SHP77 (cell line): ENCODE measurements at places on chromosomes 7 and 10.

DNA sequence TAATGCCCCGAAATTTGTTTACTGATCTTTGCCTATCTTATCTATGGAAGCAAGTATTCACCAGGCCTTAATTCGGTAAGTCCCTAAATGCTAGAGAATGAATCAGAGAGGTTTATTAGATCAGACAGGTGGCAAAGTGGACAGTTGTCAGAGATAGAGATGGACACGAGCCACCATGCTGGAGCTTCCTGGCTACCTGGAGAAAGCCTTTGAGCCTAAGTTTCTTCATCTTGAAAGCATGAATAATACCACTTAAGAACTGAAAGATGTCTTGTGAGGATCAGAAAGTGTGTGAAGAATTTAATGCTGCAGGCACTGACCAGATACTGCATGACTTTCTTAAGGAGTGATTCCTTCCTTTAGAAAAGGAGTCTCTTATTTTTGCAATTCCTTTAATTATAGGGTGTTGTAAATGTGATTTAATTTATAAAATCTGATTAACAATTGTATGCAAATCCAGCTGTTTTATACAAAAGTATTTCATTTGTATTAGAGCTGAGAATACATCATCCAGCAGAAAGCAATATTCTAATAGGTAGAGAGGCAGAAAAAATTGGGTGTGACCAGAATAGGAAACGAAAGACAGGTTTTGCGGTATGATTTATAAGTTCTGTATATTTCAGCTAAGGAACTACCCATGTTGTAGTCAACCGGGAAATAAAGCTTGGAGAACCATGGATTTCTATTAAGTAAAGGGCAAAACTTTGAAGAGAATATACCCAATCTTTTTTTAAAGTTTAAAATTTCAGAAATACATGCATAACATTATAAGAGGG, 82.7 kb downstream of the SMURF1 start:
- no peak for DNase-seq

- no peak for DNase-seq
These were observed 1094.0 kb downstream of the KCNMA1 start for GRCh38 chr10:76543655-76544054.

GRCh38 chr10:51960494-51960895, 261.1 kb upstream of the CSTF2T start:
- DNase-seq, result peak; percentile 27

- DNase-seq, result no peak
These were observed 40.9 kb downstream of the CDH23 start for GRCh38 chr10:71437537-71438092.

- no peak for DNase-seq
These were observed 76.9 kb downstream of the CYP51A1 start for GRCh38 chr7:92057375-92057774.

DNA sequence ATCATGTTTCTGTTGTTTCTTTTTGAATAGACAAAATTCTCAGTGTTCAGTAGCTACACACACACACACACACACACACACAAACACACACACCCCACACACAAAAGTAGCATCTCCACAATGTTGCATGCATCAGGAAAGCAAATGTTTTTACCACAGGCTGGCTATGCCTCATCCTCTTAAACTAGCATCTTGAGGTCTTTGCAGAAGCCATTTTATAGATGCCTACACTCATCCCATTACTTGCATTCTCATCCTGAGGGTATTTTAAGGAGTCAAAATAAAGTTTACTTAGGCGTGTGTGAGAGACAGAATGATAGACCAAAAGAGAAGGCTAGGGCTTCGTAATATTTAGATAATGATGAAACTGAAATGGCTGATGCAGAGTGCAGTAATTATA, 7.9 kb upstream of the INHBA start:
- DNase-seq, result no peak

DNA sequence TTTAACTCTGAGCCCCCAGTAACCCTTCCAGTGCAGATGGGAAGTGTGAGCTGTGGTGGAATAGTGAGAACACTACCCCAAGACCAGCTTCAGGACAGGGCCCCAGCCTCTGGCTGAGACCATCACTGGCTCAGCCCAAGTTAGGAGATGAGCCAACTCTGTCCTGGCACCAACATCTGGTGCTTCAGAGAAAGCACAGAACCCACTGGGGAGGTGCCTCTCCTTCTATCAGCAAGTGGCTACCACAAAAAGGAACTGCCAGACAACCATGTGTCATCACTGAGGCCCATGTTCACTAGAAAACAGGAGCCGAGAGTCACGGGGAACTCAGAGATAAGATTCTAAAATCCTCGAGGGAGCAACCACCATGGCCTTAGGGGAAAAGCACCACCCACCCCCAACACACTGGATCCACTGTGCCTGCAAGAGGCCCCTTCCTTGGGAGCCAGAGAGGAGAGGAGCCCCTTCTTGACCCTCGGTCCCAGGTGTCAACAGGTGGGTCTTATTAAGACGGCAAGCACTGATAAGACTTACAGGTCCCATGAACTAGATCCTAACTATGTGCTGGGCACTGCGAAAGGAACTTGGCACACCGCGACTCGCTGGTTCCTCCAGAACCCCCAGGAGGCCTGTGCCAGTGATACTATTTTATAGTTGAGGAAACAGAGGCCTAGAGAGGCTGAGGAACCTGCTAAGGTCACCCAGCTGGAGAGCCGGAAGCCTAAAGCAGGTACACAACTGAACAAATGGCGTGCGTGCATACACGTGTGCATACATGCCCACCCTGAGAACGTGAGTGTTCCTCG, 102.7 kb downstream of the FAM53B start:
- no peak for DNase-seq

- DNase-seq, result no peak
These were observed 116.6 kb upstream of the RSU1 start for GRCh38 chr10:16933783-16934182.

- no peak for DNase-seq
These were observed 54.1 kb downstream of the ZNF467 start for GRCh38 chr7:149719050-149719899.

DNA sequence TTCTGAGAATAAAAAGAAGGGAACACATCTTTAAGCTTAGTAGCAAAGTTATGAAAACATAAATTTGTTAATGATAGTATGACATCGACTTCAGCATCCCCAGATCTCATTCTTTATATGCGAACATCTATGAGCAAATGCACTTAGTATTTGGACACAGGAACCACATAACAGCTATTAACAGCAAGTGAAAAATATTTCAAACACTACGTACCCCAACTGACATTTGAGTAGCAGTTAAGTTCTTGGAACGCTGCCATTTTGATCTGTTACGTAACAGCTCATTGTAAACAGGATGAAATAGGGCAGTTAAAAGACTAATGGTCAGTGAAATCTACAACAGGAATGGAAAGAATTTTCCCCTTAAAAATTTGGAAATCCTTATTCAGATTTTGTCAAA, 428.9 kb downstream of the TNS3 start:
- peak; percentile 51 for DNase-seq

DNA sequence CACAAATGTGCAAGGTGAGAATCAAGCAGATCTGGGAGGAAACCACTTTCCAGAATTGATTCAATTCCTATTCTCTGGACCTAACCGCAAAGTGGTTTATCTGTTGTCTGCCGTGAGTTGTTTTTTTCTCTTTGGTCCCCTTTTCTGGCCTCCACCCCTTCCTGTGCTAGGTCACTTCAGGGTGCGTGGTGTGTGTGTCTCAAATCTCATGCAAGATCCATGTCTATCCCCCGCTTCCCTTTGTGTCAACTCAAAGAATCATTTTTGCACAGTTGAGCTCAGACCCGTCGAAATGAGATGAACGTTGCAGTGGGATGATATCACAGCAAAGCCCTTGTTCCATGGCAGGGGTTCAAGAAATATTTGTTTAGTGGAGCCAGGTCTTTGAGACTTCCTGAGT, 184.5 kb downstream of the GATA3 start:
- DNase-seq, result no peak

DNA sequence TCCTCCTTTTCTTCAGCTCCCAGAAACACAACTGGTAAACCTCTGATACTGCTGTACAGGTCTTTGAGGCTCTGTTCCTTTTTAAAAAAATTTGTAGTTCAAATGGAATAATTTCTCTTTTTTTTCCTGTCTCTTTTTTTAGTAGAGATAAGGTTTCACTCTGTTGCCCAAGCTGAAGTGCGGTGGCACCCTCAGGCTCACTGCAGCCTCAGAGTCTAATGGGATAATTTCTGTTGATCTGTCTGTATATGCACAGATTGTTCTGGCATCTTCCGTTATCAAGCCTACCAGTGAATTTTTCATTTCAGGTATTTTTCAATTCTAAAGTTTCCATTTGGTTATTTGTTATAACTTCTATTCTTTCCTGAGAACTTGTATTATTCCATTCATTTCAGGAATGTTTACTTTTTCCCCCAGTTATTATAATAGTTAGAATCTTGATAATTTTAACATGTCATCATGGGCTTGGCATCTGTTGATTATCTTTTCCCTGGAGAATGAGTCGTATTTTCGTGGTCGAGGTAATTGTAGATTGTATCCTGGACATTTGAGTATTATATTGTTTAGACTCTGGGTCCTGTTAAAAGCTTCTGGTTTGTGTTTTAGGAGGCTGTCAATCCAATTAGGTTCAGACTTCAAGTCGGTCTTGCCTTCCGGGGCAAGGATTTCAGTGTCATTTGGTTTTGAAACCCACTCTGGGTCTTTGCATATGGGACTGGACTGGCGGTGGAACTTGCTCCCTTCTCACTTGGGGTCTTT, 24.5 kb downstream of the CRCP start:
- DNase-seq, result no peak

DNA sequence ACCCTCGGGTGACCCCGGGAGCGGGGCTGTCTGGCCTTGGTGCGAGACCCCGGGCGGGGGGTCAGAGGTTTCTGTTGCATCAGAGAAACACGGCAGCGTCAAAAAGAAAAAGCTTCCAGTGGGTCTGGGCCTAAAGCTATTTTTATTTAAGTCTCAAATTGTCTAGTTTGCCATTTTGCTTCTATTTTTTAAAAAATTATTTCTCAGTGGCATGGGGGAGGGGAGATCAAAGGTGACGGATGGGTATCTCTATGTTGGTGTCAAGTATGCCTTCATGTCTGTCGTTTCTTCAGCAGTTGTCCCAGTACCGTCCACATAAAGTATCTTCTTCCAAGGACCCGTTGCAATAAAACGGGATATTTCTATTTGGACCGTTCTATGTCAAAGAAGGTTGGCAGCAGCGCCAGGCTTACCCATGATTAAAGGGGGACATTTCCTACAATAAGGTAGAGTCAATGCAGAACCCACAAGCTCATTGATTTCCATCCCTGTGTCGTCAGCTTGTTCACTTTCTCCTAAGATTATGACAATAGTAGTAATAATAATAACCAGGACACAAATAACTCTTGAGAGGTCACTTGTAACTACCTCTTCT, 26.0 kb upstream of the VAX1 start:
- no peak for DNase-seq

GRCh38 chr10:94025806-94026205, 32.1 kb downstream of the PLCE1 start:
- DNase-seq, result no peak

- no peak for DNase-seq
These were observed 157.0 kb upstream of the ZMIZ1 start for GRCh38 chr10:78911533-78912340.

- no peak for DNase-seq
These were observed 8.8 kb upstream of the CALD1 start for GRCh38 chr7:134770676-134771075.

DNA sequence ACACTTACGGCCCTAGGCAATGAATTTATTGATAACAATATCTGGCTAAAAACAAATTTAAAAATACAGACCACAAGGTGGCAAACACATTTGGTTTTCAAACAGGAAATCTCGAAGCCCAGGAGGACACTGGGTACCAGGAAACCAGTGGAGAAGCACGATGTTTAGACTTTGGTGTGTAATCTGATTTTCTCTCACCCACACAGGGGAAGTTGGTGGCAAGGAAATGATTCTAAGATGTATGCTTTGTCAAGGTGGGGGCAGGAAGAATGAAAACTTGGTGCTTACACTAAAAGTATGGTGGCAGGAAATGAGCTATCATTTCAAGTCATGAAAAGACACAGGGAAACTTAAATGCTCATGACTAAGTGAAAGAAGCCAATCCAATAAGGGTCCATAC, 113.2 kb upstream of the ANKRD1 start:
- no peak for DNase-seq

DNA sequence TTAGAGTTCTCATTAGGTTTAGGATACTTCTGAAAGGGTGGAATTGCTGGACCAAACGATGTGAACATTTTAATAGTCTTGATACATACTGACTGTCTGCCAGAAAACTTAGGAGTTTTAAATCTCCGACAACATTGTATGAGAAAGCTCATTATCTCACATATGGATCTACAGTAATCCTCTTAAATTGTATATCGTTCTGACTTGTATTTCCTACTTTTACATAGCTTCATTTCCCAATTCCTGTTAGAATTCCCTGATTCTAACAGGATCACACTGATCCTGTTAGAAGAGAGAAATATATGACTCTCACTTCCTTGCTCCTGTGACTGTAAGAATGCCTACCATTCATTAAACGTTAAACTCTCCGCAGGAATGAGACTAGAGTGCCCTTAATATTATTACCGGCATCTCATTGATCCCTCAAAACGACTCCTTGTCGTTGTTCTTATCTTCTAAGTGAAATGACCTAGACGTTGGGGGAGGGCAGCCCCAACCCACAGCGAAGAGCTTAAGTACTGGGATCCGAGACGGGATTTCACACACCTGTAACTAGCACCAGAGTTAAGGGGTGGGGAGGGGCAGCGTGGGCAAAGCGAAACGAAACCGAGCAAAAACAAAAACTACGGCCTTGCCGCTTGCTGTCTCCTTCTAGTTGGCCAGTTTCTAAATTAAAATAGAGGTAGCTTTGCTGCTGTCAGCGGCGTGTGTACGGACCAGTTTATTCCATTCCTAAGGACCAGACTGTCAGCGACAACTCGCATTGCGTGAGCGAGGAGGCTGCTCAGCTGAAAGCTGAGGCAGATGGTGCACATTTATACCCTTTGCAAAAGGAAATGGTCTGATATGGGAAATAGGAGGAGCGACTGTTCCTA, 678 bp upstream of the TMEM106B start:
- peak; percentile 74 for DNase-seq

GRCh38 chr7:80642871-80643270, 4.4 kb downstream of the CD36 start:
- DNase-seq, result no peak

DNA sequence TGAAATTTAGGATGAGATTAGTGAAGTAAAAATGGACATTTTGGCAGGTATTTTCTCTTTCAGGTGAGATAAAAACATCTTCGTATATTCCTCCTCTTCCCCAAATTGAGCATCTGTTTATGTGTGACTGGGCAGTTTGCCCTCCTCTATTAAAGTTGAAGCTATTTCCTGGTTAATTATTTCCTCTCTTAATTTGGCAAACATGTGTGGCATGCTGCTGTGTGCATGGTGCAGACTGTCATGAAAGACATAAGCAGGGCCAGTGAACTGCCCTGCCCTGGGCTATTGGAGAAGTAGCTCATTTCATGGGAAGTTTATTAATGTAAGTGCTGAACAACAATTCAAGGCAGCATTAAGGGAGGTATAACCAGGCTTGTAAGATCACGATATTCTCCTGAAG, 52.6 kb downstream of the EVX1 start:
- no peak for DNase-seq
